ENCODE measurements at places on chromosomes 7 and 10.
A peak's percentile ranks its signal among the peaks of the same experiment; 100 is the strongest.

GRCh38 chr7:115178835-115179234 is 256.9 kb downstream of the MDFIC start:
- DNase-seq = no peak
- H3K27me3 ChIP-seq = no peaks in the 10 kb centered on the region

- H3K27me3 ChIP-seq = no peaks in the 10 kb centered on the region
- no peaks in the 10 kb centered on the region for H3K36me3 ChIP-seq
- peak overlapping the region; percentile 59 for H3K4me3 ChIP-seq
- DNase-seq = no peak
These were observed 40.0 kb upstream of the PFKFB3 start for GRCh38 chr10:6162589-6163356.

DNA sequence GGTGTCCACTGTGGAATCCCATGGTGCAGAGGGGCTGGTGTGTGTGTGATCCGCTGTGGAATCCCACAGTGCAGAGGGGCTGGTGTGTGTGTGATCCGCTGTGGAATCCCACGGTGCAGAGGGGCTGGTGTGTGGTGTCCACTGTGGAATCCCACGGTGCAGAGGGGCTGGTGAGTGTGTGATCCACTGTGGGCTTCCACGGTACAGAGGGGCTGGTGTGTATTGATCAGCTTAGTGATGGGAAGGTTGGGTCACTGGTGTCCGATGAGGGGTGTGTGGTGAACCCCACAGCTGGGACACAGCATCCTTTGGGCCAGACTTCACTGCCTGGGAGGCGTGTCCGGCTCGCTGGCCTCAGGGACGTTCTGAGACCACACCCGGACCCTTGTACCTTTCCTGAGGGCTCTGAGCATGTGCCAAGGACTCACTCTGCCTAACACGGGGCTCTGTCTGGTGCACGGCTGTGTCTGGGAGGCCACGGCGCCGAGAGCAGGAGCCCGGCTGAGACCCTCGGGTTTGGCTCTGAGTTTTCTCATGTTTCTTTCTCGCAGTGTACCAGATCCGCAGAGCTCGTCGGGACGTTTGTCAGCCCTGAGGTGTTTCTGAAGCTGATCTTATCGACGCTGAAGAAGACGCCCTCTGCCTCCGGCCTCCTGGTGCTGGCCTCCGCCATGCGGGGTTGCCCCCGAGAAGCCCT is 29.3 kb upstream of the PRKAR1B start:
- peaks cover 73% of the 10 kb centered on the region for H3K36me3 ChIP-seq
- H3K4me3 ChIP-seq = no peak overlapping the region
- no peaks in the 10 kb centered on the region for H3K4me1 ChIP-seq
- no peak overlapping the region for H3K27ac ChIP-seq

GRCh38 chr10:24307696-24308485 is 99.0 kb downstream of the KIAA1217 start:
- H3K4me3 ChIP-seq = no peak overlapping the region
- no peaks in the 10 kb centered on the region for H3K27me3 ChIP-seq
- H3K27ac ChIP-seq = no peak overlapping the region
- H3K4me1 ChIP-seq = no peaks in the 10 kb centered on the region
- no peak for DNase-seq

DNA sequence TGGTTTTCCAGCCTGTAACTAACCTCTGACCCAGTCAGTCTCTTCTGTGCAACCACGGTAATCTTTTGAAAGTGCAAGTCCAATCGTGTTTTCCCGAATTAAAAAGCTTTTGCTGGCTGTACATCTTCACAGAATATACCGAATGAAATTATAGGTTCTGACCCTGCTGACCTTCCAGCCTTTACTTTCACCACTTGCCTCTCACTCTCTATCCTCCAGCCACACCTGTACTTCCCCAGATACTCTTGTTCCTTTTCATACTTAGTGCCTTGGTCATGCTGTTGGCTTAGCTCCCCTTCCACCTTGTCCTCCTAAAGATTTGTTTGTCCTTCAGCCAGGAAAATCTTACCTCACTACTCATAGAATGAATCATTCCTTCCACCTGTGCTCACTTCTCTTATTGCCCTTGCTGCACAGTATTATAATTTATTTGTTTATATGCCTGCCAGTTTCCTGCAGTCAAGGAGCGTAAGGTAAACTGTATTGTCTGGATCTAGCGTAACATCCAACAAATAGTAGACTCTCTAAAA is 2.3 kb upstream of the PNPLA8 start:
- peaks cover 18% of the 10 kb centered on the region for H3K4me1 ChIP-seq
- no peaks in the 10 kb centered on the region for H3K27me3 ChIP-seq
- no peak overlapping the region for H3K27ac ChIP-seq
- DNase-seq = no peak

DNA sequence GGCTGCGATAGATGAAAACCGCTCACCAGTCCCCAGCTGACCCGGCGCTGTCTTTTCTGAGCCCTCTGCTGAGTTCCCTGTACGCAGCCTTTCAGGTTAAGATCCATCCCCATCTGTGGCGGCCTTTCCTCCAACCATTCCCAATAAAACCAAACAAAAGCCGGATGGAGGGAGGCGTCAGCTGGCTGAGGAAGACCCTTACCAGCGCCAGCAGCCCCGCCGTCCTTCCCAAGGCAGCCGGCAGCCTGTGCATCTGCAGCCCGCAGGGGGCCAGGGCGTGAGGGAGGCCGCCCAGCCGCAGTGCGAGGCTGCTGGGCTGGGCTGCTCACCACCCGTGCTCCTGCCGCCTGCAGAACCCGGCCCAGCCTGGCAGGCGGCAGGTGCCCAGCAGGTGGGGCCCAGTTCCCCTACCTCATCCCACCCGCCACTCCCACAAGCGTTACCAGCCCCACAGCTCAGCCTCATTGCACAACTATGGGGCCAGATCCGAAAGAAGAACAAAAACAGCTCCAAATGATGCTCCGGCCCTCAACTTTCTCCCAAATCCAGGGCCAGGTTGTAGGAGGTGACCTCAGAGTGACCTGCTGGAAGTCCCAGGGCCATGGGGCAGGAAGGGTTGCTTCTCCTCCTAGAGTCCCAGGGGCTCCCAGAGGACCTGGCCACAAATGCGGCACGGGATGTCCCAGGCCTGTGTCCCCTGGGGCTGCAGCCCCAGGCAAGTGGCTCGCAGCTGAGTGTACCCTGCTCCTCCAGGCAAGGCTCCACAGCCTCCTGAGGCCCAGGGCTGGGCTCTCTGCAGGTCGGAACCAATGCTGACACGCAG is 23.8 kb downstream of the PAPOLB start:
- no peaks in the 10 kb centered on the region for H3K4me1 ChIP-seq
- no peak for DNase-seq
- H3K36me3 ChIP-seq = no peaks in the 10 kb centered on the region
- no peak overlapping the region for H3K4me3 ChIP-seq
- no peaks in the 10 kb centered on the region for H3K27me3 ChIP-seq

GRCh38 chr7:55185321-55185802 is 166.5 kb downstream of the EGFR start:
- no peaks in the 10 kb centered on the region for H3K27me3 ChIP-seq
- no peaks in the 10 kb centered on the region for H3K4me1 ChIP-seq
- no peak for DNase-seq
- H3K4me3 ChIP-seq = no peak overlapping the region
- no peak overlapping the region for H3K27ac ChIP-seq

DNA sequence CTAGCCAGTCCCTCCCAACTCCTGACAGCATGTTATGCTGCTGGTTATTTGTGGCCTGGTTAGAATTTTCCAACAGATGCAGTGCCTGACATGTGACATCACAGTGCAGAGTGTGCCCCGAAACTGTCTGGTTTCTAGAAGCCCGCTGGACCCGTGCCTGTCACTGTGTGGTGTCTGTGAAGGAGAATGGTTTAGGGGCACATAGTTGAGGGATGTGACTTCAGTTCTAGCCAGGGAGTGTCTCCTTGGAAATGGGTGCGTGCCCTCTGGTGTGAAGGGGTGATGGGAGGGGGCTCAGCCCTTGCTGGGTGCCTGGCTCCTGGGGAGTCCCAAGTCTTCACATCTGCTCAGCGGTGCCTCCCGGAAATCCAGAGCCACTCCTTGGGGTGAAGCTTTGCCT is 303.6 kb downstream of the GLRX3 start:
- H3K27me3 ChIP-seq = no peaks in the 10 kb centered on the region
- H3K4me3 ChIP-seq = no peak overlapping the region

All from naive thymus-derived CD4-positive, alpha-beta T cell (primary cell).